ENCODE measurements at places on chromosomes 3 and 15. TPM values are rescaled to one million over a fixed set of nuclear protein-coding genes. Genes with fewer than 3 reads are reported as not detected.

GRCh38 chr15:40456299-40456712 lies 14.5 kb upstream of the CHST14 start:
- no peak for DNase-seq

- no peak for DNase-seq
Measured at GRCh38 chr3:132781922-132782321, 59.7 kb upstream of the NPHP3 start.

GRCh38 chr3:175989161-175989560 lies 1130.0 kb downstream of the NAALADL2 start:
- DNase-seq = no peak

DNA sequence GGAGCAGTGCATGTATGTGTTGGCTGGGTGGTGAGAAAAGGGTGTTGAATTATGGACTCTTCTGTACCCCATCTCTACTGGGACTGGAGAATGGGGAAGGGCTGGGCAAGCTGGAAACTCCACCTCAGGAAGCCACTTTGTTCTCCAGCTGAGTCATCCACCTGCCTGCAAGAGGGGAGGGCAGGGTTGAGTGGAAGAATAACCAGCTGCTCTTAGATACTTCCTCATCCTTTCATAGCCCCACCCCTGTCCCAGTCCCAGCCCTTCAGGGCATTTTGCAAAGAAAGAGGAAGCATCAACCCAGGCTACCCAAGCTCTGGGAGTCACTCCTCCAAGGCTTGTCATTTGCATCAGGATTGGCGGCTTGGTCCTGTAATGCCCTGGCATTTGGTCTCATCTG lies 33.1 kb downstream of the RAB11A start:
- no peak for DNase-seq

DNA sequence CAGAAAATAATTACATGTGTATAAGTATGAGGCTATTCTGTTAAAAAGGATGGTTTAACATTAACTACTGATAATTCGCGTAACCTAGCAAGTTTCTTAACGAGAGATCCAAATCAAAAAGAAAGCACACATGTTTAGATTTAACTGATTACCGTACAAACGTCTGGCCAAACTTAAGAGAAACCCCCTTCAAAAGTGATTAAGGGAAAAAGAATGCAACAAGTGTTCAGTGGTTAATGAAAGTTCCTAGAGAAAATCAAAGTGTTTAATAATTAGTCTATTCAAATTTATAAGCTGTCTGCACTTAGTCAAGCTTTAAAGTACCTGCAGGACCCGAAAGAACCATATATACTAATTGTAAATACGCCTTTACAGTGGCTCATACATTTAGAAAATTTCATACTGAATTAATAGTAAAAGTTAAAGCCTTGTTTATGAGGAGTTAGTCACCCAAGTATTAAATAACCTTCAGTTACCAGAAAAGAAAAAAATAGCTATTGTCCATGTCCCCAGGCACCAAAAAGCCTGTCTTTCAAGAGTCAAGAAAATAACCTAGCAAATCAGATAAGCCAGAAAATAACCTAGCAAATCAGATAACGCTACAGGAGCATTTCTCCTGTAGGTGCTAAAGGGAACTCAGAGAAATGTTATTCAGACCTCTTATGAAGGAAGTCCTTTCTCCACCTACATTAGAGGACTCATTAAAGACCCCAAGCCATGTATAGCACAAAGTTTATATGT lies 34.6 kb downstream of the ZNF589 start:
- DNase-seq = no peak

GRCh38 chr15:85554852-85555521 lies 174.6 kb downstream of the AKAP13 start:
- DNase-seq = no peak

- no peak for DNase-seq
Measured at GRCh38 chr15:59993041-59993750, 10.9 kb upstream of the FOXB1 start.

GRCh38 chr3:71893702-71894479 lies 108.9 kb upstream of the PROK2 start:
- no peak for DNase-seq

DNA sequence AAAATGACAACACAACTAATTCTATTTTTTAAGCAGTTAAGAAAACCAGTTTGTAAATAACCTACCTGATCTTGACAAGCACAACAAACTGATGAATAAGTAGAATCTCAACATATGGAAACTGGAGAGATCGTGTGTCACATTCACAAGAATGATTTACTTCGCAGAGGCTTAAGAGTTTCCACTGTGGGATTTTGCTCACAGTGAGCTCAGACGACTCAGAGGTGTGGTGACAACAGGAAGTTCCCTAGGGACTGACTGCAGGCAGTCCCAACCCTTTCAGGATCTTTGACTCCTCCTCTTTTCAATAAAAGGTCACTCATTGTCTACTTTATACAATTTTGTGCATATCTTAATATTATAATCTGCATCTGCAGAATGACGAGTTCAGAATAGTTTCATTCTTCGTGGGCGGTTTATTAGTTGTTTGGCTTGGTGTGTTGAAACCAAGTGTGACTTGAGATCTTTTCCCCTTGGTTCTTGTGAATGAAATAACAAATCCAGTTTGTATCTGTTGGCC lies at the start of gene LIPH:
LIPH (minus strand) TSS at position 231 of the 520 bp plus-strand sequence; CDS start at position 114, 117 bp downstream.
- no peak for DNase-seq

- no peak for DNase-seq
Measured at GRCh38 chr15:36152936-36153335, 426.5 kb upstream of the CDIN1 start.

DNA sequence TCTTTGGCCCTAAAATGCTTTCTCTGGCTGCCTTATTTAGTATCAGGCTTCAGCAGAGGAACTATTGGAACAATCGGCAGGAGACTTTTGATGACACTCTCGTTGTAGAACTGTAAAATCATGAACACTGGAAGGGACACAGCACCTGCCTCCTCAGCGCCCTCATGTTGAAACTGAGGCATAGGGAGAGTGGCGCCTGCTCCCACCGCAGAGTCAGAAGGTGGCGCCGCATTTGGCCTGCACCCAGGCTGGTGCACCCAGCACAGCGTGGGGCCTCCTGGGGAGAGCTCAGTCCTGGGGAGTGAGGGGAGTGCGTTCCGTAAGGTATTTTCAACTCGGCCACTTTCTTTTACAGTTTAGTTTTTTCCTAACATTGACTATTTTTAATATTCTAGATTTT lies 78.2 kb upstream of the BLM start:
- DNase-seq = no peak

DNA sequence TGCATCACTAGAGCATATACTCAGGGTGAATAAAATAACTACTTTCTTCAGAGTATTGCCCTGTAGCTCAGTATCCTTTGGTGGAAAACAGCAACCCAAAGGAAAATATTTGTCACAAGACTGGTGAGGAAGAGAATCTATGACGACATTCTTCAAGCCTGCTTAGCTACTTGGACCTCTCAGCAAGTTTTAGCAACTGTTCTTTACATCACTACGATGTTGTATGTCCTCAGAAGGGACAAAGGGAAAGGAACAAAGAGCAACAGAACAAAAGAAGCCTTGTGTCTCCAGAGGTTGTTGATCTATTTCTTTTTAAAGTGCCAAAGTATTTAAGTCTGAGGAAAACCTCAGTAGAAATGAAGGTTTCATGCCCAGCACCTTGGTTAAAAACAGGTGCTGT lies 746.7 kb downstream of the NAALADL2 start:
- no peak for DNase-seq

GRCh38 chr3:157447026-157447694 lies 10.5 kb downstream of the PTX3 start:
- no peak for DNase-seq

DNA sequence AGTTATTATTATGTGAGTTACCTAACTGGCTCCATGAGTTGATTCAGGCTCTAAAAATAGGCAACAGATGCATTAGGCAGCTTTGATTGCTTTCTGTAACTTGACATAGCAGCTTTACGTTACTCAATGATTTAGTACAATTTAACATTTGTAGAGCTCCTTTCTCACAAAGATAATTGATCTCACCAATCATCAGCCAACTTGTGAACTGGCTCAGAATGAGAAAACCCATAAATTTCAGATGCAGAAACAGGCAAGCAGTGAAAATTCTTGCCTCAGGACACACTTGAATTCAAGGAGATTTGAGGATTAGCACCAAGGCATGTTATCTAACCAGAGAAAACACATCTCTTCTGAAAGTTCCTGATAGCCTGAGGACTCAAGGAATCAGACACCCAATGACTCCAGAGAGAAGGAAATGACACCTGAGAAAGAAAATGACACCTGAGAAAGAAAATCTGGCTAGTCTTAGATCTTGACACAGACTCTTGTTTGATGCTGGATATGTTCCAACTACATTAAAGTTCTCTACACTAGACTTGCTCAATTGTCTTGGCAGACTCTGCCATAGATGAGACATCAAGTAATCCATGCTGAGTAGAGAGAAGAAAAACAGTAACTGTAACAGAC lies 315.1 kb upstream of the CBLB start:
- DNase-seq = no peak

DNA sequence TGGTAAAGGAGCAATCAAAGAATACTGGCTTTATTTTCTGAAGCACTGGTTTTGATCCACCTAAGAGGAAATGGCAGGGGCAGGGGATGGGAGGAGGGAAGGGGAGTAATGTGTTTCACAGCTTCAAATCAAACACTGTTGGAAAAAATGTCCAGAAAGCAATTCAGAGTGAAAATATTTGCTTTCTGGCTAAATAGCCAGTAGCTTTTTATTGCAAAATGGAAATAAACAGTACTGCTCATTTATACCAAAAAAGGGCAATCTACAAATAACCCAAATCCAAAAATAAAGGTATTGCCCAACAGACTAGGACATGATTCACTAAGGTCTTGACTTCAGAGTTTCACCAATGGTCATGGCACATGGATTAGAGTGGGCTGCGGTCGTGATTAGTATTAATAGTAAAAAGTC lies 279.3 kb upstream of the THBS1 start:
- no peak for DNase-seq

DNA sequence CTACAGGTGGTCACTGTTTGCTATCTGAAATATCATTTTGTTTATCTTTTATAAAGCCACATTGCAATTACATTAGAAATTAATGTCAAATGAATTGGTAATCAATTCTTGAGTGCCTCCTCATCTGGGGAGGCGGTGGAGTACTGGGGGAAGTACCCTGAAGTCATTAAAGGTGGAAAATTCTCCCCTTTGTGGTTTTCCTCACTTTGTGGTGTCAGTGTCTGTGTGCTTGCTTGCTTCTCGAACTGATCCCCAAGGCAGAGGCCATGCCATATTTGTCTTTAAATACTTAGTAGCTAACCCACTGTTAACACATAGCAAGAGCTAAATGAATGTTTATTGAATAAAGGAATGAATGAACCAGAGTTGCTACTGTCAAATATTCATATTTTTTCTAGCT lies 40.5 kb upstream of the CCK start:
- DNase-seq = no peak

DNA sequence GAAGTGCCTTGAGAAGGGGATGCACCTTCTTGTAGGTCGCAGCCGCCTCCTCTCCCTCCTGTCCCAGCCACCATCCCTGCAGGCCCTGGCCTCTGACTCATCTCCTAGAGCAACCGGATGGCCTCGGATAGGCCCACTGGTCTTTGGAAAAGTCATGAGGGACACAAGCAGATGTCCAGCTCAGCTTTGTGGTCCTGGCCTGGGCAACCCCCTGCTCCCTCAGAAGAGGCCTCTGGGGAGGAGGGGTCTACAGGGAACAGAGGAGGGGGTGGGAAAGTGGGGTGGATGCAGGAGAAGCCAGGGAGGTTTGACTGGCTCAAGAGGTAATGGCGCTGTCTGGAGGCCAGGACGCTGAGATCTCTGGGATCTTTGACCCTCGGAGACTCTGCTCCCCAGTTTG lies 259.2 kb upstream of the TLE3 start:
- no peak for DNase-seq

DNA sequence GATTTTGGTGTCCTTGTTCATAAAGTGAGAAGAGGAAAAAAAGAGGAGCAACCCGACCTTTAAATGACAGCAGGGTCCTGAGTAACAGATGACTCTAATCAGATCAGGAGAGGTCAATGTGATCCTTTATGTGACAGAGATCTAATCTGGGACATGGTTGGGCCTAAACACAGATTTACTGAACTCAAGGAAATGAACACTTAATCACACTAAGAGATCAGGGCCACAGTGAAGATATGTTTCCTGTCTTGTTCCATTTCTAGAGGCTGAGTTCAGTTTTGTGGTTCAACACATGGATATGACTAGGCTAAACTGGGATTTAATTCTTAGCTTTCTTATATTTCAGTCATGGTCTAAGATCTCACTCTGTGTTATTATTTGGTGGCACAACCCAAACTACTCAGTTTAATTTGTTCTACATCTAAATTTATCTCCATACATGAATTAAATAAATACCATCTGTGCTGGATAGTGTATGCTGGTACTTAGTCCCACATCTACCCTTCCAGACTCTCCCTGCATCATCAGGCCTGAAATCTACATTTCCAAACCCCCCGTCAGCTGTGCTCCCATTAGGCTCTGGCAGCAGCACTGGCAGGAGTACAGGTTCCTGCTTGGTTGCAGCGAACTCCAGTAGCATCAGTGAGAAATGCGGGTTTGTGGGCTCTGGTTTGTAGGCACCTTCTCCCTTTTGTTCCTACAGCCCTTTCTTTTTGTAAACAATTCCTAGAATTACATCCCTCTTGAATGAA lies 22.6 kb downstream of the SFMBT1 start:
- no peak for DNase-seq

DNA sequence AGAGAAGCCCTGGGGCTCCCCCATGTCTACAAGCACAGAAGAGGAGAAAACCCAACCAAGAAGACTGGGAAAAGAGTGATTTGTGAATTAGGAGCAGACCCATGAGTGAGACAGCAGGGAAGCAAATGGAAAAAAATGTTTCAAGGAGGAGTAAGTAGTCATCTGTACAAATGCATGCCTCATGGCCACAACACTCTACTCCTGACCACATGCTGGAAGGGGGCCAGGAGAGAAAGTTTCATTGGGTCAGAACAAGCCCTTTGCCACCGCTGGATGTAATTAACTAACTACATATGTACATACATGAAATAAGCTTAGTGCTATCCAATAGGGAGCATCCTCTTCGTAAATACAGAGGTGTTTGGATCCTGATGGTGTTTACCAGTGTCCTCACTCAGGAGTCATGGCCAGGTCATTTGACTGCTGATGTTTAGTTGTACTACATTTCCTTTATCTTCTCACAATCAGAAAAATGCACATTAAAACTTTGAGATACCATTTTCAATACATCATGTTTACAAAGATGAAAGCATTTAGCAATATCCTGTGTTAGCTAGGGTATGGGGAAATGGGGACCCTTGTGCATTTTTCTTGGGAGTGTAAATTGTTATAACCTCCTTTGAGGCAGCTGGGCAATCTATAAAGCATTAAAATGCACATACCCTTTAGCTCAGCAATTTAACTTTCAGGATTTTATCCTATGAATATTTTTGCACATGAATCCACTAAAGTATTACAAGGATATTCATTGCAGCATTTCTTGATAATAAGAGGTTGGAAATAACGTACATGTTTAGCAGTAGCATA lies 27.1 kb downstream of the CLRN1 start:
- no peak for DNase-seq

- no peak for DNase-seq
Measured at GRCh38 chr3:39962581-39962980, 153.2 kb downstream of the MYRIP start.

- DNase-seq = no peak
Measured at GRCh38 chr3:186679151-186679550, 13.3 kb downstream of the HRG start.

Gene NXPE3
- 39.9 TPM for total RNA-seq

Gene CPN2
- not detected for total RNA-seq

Gene GOLGA6L10
- 5.4 TPM for total RNA-seq

Gene PIERCE2
- 2.8 TPM for total RNA-seq

Gene HOMER2
- total RNA-seq = 41.1 TPM

All from dorsolateral prefrontal cortex (tissue), 122 donors.